IMR-90 (cell line): ENCODE measurements at places on chromosomes 12 and 14. TPM values are rescaled to one million over a fixed set of nuclear protein-coding genes. Genes with fewer than 3 reads are reported as not detected.
A peak's percentile ranks its signal among the peaks of the same experiment; 100 is the strongest.

The PPP2R5E gene
- 12.2 and 21.1 TPM in 2 replicates for total RNA-seq

The LRRIQ1 gene
- total RNA-seq: under 0.01 and 0.28 TPM in 2 replicates

GRCh38 chr12:52023182-52023975, 16.6 kb downstream of the TAMALIN start:
- no peaks in the 10 kb centered on the region for H3K27me3 ChIP-seq
- peak overlapping the region; percentile 41; the same call in 1 of the 2 replicates for H3K27ac ChIP-seq
- peak overlapping the region; percentile 52 for H3K4me3 ChIP-seq
- H3K36me3 ChIP-seq: no peaks in the 10 kb centered on the region
- peaks cover 6% of the 10 kb centered on the region; the same call in 1 of the 2 replicates for H3K4me1 ChIP-seq
- DNase-seq: peak; percentile 56

DNA sequence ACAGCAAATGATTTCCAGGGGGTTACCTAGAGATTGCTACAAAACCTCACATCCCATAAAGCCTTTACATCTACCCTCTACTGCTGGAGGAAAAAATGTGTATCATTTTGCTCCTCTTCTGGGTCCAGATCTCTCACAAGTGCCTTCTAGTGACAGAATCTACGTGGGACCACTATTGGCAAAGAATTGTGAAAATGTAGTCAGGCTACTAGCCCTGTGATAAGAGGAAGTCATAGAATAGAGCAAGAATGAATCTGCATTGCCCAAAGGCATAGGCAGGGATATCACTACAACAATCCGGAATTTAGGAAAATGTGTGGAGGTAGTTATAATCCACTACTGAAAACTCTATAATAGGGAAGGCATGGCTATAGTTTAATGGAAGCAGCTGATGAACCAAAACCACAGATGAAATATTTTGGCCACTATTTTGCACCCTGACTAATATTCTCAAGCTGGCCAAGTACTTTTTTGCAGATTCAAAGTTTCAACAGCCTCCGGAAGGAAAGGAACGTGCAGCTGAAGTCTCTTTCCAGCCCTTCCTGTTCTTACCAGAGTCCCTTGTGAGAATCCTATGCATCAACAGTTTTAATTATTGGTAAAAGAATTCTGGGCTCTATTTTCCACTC, 176.8 kb downstream of the PHLDA1 start:
- no peaks in the 10 kb centered on the region for H3K27me3 ChIP-seq
- H3K36me3 ChIP-seq: no peaks in the 10 kb centered on the region
- H3K27ac ChIP-seq: no peak overlapping the region
- peak; percentile 35 for DNase-seq
- H3K4me1 ChIP-seq: peaks cover 8% of the 10 kb centered on the region

GRCh38 chr12:28456934-28457710, 266.9 kb downstream of the CCDC91 start:
- H3K27ac ChIP-seq: no peak overlapping the region
- H3K4me3 ChIP-seq: no peak overlapping the region
- H3K36me3 ChIP-seq: no peaks in the 10 kb centered on the region
- DNase-seq: no peak
- H3K27me3 ChIP-seq: no peaks in the 10 kb centered on the region

DNA sequence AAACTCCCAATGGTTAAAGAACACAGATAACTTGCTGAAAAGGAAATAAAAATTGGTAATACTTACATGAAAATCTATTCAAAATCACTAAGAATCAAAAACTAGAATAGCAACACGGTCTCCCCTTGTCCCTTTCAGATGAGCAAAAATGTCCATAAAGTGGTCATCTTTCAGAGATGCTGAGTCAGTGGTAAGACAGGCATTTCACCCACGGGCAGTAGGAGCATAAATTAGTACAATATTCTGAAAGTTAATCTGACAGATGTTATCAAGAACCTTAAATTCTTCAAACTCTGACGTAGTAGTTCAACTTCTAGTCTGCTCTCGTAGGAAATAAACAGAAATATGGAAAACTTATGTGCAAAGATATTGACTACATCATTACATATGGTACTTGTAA, 33.1 kb upstream of the GNPNAT1 start:
- peaks cover 2% of the 10 kb centered on the region for H3K4me1 ChIP-seq
- no peak overlapping the region for H3K4me3 ChIP-seq
- no peaks in the 10 kb centered on the region for H3K27me3 ChIP-seq
- H3K27ac ChIP-seq: no peak overlapping the region

DNA sequence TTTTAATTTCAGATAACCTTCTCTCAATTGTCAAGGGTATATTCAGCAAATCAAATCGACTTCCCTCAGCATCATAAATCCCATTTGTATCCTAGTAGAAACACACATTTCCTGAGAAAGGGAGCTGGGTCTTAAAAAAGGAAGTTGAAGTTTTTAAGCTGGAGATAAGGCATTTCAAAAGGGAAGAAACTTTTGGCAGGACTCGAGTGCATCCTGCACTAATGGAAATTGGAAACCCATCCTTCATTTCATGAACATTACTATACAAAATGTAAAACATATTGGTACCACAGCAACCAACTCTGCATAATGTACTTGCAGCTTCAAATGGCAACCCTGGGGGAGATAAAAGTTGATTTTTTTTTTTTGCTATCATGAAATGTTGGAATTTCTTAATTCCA, 23.7 kb upstream of the TMCC3 start:
- no peak overlapping the region for H3K4me3 ChIP-seq
- no peak for DNase-seq
- H3K27ac ChIP-seq: no peak overlapping the region
- H3K27me3 ChIP-seq: peaks cover 4% of the 10 kb centered on the region
- no peaks in the 10 kb centered on the region for H3K36me3 ChIP-seq
